Stimulated activated CD4-positive, alpha-beta T cell treated with anti-CD3 and anti-CD28 coated beads, Interleukin-12 subunit alpha, Interleukin-12 subunit beta, amount 100 ng/mL, for 24 hours (primary cell): ENCODE measurements at places on chromosomes 2 and 18.

- DNase-seq = no peak
Observed at GRCh38 chr2:44895061-44895460, 46.4 kb upstream of the SIX3 start.

GRCh38 chr2:73084971-73085370 lies 13.5 kb upstream of the SFXN5 start:
- no peak for DNase-seq

DNA sequence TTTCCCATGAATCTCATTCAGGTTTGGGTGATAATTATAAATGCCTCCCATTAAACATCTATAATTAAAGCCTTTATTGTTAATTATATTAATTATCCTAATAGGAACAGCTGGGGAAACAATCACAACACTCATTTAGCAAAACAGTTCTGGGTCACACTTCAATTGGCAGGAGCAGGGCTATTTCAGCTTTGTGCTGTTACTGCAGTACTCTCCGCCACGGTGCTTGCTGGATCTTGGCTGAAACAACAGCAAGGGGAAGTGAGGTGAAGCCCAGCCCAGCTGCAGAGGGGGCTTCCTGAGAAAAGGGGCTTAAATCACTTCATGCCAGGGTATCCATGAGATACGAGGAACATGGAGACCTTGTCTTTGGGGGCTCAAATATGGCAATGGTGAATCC lies 79.5 kb upstream of the SOX11 start:
- DNase-seq = no peak

GRCh38 chr2:231332388-231332787 lies 63.1 kb upstream of the B3GNT7 start:
- DNase-seq = no peak

GRCh38 chr18:11882636-11883035 lies 25.5 kb downstream of the MPPE1 start:
- no peak for DNase-seq

DNA sequence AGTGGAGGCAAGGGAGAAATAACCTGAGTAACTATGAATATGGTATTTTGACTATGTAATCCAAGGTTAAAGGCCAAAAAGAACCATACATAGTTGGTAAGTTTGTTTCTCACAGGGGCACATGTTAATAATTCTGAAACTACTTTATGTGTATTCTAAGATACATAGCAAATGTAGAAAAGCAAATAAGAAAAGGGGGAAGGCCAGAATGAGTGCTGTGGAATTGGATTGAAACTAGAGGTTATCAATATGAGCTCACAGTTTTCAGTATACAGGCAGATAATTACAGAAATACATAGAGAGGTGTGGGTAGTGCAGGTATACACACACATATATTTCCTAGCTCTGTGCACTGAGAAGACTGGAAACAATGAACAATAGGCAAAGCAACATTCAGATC lies 13.7 kb downstream of the INO80C start:
- no peak for DNase-seq

GRCh38 chr2:19274439-19274838 lies 84.0 kb downstream of the OSR1 start:
- no peak for DNase-seq

GRCh38 chr2:8456151-8457091 lies 225.4 kb upstream of the ID2 start:
- peak; percentile 38 for DNase-seq

- DNase-seq = no peak
Observed at GRCh38 chr2:73257425-73258125, 23.5 kb downstream of the CCT7 start.

- no peak for DNase-seq
Observed at GRCh38 chr2:161135951-161136593, 24.2 kb upstream of the TANK start.

GRCh38 chr18:63329431-63330145 lies 10.0 kb upstream of the BCL2 start:
- no peak for DNase-seq

DNA sequence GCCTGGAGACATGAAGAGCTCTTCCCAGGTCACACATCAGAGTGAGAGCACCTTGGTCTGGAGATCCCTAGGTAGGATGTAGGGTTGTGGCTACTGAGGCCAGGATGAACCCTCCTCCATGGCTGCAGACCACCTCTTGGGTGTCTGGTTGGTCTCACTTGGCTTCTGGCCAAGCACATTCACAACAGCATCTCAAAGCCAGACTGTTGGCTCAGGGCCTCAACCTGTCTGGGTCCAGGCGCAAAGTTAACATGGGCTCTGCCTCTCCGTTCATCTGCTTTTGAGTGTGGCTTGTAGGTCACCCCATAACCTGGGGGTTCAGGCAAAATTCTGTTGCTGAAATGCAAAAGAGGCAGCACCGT lies 40.1 kb downstream of the RHOB start:
- DNase-seq = no peak

DNA sequence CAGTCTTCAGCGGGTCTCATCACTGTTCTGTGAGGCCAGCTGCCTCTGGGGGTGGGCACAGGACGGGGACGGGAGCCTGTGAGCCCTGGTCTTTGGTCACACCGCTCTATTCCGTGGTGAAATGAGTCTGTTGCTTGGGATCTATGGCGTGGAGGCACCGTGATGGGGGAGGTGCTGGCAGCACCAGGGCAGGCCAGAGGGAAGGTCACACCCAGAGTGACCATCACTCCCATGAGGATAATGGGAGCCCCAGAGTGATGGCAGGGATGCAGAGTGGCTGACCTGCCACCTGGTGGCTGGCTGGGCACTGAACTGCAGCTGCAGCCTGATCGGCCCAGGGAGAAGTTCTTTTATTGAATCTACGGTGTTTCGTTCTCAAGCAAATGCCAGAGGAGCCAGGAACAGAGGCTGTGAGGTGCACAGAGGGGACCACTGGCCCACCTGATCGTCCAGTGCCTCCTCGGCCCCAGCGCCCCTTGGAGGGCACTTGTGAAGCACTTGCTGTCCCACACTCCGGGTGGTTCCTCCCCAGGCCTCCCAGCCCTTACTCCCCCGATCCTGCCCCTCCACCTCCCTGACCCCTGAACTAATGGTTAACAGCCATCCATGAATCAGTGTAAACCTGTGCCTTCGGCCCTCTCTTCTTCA lies 17.9 kb downstream of the KCNIP3 start:
- no peak for DNase-seq

- no peak for DNase-seq
Observed at GRCh38 chr18:52716973-52717372, 377.0 kb downstream of the DCC start.
